ENCODE measurements at places on chromosomes 6 and 20.

DNA sequence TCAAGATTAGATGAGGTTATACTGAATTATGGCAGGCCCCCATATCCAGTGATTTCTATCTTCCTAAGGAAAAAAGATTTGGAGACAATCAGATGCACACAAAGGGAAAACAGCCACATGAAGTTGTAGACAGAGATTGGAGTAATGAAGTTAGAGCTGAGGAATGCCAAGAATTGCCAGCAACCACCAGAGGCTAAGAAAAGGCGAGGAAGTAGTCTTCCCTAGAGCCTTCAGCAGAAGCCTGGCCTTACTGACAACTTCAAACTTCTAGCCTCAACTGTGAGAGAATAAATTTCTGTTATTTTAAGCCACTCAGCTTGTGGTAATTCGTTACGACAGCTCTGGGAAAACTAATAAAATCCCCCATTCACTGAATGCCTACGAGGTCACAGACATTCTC lies 473.9 kb downstream of the COL12A1 start:
- DNase-seq: no peak

DNA sequence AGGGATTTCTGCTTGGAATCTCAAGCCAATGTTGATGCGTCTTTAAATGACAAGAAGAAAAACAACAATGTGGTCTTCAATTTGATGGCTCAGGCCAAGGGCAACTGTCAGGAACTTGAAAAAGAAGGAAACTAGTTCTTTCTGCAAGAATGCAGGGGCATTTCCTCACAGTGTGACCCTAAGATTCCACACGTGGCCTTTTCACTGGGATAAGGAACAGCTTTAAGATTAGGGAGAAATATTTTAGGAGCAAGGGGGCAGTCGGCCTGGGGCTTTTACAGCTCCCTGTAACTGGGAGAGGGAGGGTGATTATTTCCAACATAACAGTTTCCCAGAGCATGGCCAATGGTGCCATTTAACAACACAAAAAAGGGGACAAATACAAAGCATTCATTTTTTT lies 39.4 kb upstream of the MRPS10 start:
- no peak for DNase-seq

DNA sequence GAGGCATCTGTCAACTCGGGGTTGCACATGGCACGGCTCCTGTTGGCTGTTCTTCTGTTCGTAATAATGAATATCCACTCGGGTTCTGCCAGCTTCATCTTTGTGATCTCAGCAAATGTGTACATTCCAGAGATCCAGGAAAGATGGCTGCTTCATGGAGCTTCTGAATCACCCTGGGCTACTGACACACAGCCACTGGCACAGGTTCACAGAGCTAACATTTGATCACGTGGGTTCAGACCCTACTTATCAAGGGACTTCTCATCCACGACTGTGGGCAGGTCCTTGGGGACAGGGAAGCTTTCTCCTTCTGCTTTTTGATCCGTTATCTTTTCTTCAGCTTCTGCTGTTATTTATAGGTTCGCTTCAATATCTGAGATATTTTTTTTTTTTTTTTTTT lies 18.1 kb downstream of the PPP1R3G start:
- DNase-seq: no peak

DNA sequence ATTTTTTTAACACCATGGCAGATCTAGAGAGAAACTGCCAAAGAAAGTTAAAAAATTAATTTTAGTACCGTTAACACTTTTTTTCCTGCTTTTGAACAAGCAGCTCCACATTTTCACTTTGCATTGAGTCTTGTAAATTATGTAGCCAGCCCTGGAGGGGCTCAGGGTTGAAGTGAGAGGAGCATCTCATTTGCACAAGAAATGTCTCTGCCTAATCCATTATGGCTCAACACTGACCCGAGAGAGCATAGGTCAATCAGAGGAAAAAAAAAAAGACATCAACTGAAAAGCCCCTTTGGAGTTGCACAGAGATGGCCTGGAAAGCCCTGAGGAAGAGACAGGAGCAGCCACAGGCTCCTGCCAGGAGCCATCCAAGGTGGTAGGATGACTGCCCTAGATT lies 4.3 kb upstream of the SLPI start:
- no peak for DNase-seq
